ENCODE measurements at places on chromosomes 6 and 20.

DNA sequence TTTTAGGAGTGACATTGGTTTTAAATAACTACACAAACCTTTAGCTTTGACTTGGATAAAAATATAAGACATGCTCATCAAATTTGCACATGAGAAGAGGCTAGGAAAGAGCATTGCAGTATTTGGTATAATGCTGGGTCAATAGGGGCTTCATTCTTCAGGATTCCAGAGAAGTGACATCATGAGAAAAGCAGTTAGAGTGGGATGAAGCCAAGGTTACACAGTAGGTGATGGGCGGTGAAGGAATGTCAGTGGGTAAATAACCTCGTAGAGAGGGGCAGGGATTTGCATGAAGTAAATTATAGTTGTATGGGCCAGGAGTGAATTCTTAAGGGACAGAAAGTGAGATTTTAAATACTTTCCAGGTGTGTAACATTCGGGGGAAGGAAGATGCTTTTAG, 216.2 kb downstream of the RFPL4B start:
- DNase-seq, result no peak

GRCh38 chr6:158496700-158497099, 63.2 kb upstream of the TMEM181 start:
- no peak for DNase-seq

- DNase-seq, result no peak
These were observed 46.1 kb downstream of the RAB44 start for GRCh38 chr6:36743538-36744303.

DNA sequence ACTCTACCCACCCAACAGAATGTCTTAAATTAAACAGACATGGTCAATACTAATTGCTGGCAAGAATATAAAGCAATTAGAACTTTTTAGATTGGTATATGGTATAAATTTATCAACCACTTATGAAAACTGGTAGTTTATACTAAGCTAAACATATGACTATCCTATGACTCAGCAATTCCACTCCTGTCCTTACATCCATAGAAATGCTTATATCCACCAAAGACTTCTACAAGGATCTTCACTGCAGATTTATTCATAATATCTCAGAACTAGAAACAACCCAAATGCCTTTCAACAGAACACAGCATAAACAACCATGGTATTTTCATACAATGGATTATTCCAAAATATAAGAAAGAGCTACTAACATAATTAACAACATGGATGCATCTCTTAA, 4.6 kb downstream of the ZNF184 start:
- DNase-seq, result no peak

- no peak for DNase-seq
These were observed 8.8 kb downstream of the BICRAL start for GRCh38 chr6:42790549-42791181.

GRCh38 chr20:62688083-62688482, 20.6 kb upstream of the NTSR1 start:
- no peak for DNase-seq

GRCh38 chr6:234706-235372, 57.4 kb upstream of the DUSP22 start:
- DNase-seq, result no peak
